ENCODE measurements at places on chromosomes 5 and 9.

GRCh38 chr5:75337366-75338021 lies 474 bp downstream of the HMGCR start:
- no peak for DNase-seq

GRCh38 chr9:72524820-72525540 lies 3.6 kb downstream of the TMC1 start:
- DNase-seq: no peak

DNA sequence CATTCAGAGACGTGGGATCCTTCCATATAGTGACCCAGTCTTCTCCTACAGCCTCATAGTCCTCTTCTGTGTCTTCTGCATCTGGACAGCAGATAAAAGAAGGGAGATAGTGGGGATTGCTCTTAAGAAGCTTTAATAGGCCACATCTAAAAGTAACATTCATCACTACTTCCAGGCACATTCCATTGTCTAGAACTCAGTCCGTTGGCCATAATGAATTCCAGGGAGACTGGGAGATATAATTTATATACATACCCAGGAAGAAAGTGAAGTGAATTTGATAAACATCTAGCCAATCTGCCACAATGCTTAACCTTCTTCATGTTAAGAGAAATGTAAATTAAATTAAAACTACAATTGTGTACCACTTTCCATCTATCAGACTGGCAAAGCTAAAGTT lies 22.5 kb upstream of the GLIPR2 start:
- no peak for DNase-seq

DNA sequence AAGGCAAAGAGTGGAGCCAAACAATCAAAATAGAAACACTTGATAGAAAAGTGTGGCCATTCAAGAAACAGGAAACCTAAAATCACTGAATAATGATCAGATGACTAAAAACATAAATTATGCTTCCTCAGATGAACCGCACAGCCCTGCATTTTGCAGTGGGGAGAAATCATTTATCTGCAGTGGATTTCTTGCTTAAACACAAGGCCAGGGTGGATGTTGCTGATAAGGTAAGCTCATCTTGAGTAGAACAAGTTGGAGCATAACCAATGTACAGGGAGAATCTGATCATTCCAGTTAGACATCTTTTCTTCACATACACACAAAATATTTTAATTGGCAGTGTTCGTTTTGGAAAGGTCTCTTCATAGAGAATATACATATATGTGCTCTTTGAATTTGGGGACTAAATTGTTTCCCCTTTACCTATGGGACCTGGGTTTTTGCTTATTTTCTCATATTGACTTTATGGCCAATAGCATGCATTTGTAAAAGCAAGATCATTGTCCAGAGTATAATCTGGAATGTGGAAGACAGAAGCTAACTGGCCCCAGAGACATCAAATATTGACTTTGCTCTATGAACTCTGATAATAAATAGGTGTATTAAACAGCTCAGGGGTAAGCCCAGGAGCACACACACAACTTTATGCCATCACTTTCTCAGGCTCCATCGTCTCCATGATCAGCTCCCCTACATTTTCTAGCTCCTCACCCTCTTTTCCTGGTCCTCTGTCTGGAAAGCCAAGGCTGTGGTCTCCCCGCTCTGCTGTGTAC lies 9.1 kb downstream of the ANKDD1B start:
- DNase-seq: no peak

DNA sequence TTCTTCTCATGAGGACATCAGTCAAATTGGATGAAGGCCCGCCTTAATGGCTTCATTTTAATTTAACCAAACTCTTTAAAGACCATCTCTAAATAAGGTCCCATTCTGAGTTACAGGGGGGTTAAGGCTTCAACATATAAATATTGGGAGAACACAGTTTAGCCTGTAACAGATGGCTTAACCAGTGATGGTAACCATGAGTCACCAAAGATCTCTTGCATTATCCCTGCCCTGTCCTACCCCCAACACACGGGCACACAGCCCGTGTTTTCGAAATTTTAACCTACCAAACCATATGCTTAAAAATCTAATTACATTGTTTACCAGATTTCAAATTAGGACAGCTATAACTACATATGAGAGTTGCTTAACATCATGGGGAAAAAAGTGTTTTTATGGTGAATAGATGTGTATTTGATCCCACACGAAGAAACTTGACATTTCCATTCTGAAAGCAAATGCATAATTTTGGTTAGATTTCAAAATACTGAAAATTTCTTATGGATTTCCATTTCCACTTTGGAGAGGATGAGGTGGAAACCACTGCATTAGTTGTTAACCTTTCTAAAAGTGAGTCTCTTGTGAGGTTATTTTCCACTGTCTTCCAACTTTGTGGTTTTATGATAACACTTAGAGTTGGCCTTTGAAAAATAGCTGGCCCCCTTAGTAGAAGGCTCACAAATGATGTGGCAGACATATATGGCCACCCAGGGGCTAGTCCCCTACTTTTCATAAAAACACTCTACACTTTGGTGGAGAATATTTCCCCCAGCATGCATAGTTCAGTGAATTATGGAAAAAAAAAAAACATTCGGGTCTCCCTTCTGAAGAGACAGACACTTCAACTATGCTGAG lies 849.3 kb downstream of the TLE1 start:
- DNase-seq: no peak

DNA sequence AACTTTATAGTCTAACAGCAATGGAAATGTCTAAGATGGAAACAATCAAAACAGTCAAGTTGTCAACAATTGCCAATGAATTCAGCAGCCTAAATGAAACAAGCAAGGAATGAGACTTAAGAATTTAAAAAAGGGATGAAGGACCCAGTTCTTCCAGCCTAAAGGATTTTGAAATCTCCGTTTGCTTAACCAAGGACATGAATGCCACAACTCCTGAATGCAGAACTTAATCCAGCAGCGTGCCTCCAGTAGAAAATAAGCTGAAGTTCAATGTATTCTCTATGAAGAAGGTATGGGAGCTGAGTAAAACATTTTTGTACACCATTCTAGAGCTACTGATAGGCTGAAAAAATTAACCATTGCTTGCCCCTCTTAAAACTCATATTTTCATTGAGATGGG lies 411.3 kb downstream of the ARHGEF28 start:
- no peak for DNase-seq

DNA sequence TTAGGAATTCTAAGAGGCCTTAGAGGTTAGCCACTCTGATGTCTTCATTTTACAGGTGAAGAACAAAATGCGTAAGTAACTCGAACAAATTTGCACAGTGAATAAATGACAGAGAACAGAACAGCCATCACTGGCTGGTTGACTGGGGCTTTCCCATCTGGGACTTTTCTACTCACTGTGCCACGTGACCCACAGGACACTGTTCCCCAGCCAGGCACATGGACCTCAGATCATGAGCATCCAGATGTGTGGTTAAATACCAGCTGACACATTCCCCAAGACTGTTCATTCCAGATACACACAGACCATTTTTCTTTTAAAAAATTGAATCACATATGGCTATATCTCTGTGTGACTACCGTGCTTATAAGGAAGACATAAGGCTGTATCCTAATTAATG lies 25.8 kb upstream of the MED10 start:
- DNase-seq: no peak

- no peak for DNase-seq
Measured at GRCh38 chr5:32990593-32991420, 279.7 kb downstream of the NPR3 start.

DNA sequence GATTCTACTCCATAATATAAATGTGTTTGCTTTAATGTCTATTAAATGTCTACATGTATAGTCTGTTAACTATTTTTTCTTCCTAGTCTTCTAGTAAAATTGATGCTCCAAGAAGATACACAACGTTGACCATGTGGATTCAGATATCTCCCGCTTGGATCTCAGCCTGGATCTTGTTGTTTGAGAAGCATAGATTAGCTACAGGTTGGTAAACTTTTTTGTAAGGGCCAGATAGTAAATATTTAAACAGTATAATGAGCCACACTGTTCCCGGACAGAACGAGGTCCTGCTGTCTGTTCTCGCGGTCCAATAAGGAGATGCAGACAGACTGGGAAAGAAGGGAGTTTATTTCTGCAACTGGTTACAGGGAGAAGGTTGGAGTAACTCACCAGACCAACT lies 86.2 kb upstream of the IL12B start:
- DNase-seq: no peak

- no peak for DNase-seq
Measured at GRCh38 chr9:14692470-14693250, 572 bp downstream of the ZDHHC21 start.

- DNase-seq: no peak
Measured at GRCh38 chr5:135079760-135080159, 45.7 kb upstream of the PITX1 start.

DNA sequence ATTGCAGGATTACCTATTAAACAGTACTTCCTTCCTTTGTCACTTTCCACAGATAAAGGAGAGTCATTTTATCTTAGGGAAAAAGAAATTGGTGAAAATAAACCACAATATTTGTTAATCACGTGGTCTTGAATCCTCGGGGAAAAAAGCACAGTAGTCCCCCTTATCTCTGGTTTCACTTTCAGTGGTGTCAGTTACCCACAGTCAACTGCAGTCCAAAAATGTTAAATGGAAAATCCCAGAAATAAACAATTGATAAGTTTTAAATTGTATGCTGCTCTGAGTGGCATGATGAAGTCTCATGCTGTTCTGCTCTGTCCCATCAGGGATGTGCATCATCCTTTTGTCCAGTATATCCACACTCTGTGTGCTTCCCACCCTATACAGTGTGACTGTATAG lies 405.2 kb upstream of the MPDZ start:
- no peak for DNase-seq

All from thoracic aorta (tissue), 2 donors.